K562 (cell line): ENCODE measurements at places on chromosomes 13 and 19.

GRCh38 chr13:58085819-58086218, 454.3 kb downstream of the PCDH17 start:
- no peak for DNase-seq

DNA sequence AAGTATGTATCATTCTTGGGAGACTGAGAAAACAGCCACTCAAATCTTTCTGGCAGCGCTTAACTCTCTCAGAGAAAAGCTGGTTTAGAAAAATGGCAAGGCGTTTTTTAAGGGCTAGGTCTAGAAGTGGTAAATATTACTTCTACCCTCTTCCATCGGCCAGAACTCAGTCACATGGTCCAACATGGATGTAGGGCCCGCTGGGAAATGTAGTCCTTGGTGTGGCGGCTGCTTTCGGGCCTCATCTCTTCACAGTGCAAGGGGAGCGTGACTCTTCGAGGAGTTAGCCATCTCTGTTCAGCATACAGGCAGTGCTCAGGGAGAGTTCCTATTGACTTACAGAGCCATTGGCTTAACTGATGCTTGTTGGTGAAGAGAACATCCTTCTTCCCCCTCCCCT, 6.3 kb downstream of the VSTM2B start:
- no peak for DNase-seq

DNA sequence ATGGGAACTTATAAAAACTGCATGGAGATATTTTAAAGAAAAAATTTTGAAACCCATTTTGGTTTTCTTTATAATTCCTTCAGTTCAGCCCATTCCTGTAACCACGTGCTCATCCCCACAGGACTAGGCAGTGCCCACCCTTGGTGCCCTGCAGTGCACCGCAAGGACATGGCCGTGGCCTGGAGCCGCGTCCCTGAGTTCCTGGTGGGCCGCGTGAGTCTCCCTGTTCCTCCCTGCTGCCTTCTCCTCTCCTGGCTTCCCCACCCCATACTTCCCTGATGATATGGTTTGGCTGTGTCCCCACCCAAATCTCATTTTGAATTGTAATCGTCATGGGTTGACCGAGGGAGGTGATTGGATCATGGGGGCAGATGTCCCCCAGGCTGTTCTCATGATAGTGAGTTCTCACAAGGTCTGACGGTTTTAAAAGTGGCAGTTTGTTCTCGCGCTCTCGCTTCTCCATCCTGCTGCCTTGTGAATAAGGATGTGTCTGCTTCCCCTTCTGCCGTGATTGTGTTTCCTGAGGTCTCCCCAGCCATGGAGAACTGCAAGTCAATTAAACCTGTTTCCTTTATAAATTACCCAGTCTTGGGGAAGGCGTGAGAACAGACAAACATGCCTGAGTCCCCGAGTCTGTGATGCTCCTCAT, 31.6 kb upstream of the TFDP1 start:
- no peak for DNase-seq

GRCh38 chr13:43653395-43653794, 133.4 kb downstream of the ENOX1 start:
- no peak for DNase-seq

DNA sequence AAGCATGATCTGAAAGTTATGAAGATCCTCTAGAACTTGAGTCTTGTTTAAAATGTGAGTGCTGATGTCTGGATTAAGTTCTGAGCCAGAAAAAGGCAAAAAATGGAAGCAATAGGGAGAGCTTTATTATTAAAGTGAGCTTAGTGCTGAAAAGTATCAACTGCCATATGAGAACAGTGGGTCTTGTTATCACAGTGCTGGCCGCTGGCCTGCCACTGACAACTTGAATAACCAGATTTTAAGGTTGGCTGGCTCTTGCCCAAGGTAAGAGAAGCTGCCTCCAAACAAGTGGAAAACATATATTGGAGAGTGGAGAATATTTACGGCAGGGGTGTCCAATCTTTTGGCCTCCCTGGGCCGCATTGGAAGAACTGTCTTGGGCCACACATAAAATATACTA, 33.9 kb downstream of the NUFIP1 start:
- no peak for DNase-seq

- no peak for DNase-seq
Observed at GRCh38 chr19:3007975-3008374, 21.1 kb downstream of the TLE2 start.

- no peak for DNase-seq
Observed at GRCh38 chr19:18541258-18541991, 1.9 kb downstream of the FKBP8 start.

GRCh38 chr19:7916103-7916954, 1.7 kb downstream of the TGFBR3L start:
- no peak for DNase-seq

DNA sequence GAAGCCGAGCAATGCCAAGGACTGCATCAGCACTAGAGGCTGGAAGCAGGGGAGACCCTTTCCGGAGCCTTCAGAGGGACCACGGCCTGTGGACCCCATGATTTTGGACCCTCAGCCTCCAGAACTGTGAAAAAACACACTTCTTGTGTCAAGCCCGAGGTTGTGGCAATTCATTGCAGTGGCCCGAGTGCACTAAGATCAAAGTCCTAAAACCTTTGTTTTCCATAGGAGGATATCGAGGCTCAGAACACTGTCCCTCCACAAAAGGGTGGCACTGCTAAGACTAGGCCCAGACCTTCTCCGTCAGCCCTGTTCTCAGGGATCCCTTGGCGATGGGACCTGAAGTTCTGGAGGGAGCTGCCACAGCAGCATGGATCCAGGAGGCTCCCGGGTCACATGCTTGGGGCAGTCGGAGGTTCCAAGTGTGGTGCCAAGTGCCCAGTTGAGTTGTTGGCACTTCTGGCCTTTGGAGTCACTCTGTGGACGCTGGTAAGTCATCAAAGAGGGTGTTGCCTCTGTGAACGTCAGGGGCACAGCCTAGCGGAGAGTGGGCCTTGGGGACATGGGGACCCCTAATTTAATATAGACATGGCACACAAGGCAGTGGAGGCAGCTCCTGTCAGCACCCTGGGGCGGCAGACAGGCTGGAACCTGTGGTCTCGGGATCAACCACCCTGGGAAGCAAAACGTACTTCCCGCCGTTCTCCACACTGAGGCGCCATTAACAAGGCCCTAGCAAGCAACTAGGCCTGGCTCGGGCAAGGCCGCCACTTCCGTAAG, 199.2 kb downstream of the COL4A1 start:
- DNase-seq, result no peak

- no peak for DNase-seq
Observed at GRCh38 chr19:14530005-14530348, 583 bp downstream of the TECR start.

GRCh38 chr13:50387051-50387581, 371.9 kb downstream of the KCNRG start:
- peak; percentile 65 for DNase-seq

GRCh38 chr19:53102756-53103233, 427 bp downstream of the ZNF160 start:
- peak; percentile 30 for DNase-seq

DNA sequence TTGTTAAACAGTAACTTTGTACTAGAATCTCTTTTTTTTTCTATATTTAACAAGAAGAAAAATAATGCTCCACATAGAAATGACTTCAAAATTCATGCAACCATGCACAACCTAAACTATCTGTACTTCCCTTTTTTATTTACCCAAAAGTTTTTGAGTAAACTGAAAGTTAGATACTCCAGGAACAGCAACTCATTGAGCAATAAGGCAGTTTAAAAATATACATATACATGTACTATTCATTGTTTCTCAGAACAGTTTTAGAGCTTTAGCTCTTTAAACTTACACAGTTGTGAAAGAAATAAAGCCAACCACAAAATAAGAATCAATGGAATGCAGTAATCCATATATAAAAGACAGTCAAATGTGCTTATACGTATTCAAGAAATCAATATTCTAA, 39.2 kb downstream of the MTMR6 start:
- no peak for DNase-seq

- no peak for DNase-seq
Observed at GRCh38 chr13:40207001-40207478, 459.4 kb downstream of the FOXO1 start.

GRCh38 chr13:104823071-104823470, 1712.4 kb downstream of the EFNB2 start:
- DNase-seq, result no peak

GRCh38 chr13:74258961-74259360, 124.8 kb upstream of the KLF12 start:
- DNase-seq, result no peak

DNA sequence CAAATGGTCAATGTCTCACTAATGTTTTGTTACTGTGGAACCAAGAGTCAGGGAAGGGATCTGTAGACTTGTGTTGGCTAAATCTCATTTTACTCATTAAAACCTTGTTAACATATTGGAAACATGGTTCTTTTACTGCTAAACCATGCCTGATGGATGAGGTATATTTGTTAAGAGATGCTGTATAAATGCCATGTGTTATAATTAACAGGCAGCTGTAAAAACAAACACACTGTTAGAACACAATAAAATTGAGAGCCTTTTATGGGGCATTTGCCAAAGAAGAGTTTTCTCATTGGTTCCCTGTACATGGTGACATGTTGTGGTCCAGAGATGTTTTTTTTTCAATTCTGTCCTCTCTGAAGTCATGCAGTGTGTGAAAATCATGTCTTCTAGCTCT, 121.9 kb downstream of the ESD start:
- DNase-seq, result no peak

DNA sequence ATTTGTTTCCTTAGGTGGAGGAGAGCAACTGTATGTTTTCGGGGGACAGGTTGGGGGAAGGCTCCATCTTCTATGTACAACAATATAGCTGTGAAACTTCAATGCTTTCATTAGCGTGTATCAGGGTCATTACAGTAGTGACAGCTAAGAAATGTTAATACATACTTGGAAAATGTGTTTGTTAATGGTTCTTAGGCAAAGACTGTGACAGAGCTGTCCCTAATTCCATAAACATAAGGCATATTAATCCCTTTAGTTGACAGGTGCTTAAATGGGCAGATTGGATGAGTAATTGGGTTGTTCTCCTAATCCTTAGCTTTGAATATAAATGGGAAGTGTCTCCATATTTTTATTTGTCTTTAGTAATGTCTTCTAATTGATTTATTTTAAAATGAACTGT, 313.7 kb downstream of the HS6ST3 start:
- DNase-seq, result no peak

GRCh38 chr19:22427960-22428913, 6.1 kb upstream of the ZNF98 start:
- no peak for DNase-seq

- no peak for DNase-seq
Observed at GRCh38 chr19:43422000-43422688, 7.5 kb downstream of the TEX101 start.

GRCh38 chr19:33620611-33621010, 1.1 kb upstream of the CHST8 start:
- DNase-seq, result no peak

DNA sequence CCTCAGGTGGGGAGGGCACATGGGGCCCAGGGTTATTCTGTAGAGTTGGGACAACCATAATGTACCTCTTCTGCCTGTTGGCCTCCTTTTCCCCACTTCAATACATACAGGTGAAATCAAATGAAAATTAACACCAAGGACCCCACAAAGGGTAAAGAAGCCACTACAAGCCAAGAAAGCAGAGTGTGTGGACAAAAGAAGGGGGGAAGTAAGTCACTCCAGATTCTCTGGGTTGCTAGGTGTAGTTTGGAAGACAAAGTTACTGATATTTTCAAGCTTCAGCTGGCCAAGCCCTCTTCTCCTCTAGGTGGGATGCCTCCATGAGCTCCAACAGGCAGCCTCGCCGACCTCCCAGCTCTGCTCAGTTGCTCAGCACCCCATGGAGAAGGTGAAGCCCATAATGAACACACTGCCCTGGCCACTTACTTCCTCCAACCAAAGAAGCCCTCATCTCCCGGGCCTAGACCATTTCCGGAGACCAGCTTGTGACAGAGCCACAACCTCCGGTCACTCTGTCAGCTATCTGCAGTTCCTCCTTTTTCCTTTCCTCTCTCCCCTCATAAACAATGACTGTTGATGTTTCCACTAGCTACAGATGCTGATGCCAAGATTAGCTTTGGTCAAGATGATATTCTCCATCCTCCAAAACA, 66.8 kb upstream of the MED4 start:
- DNase-seq, result no peak

DNA sequence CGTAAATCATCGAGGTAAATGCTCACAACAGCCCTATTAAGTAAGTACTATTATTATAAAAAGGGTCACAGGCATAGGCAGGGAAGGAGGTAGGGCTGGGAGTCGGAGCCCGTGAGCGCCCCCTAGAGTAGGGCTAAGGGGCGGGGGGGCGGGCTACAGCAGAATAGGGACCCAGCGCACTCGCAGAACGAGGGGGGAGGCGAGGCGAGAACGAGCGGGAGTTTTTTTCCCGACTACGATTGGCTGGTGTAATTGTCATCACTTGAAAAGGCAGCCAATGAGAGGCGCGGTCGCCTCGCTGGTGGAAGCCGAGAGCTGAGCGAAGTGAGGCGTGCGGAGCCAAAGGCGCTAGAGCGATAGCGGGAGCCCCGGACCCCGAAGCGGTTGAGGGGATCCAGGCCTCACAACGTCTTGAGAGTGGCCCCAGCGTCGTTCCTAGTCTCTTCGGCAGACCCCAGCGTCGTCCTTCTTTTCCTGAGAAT, 24.2 kb downstream of the KEAP1 start:
- peak; percentile 93 for DNase-seq

DNA sequence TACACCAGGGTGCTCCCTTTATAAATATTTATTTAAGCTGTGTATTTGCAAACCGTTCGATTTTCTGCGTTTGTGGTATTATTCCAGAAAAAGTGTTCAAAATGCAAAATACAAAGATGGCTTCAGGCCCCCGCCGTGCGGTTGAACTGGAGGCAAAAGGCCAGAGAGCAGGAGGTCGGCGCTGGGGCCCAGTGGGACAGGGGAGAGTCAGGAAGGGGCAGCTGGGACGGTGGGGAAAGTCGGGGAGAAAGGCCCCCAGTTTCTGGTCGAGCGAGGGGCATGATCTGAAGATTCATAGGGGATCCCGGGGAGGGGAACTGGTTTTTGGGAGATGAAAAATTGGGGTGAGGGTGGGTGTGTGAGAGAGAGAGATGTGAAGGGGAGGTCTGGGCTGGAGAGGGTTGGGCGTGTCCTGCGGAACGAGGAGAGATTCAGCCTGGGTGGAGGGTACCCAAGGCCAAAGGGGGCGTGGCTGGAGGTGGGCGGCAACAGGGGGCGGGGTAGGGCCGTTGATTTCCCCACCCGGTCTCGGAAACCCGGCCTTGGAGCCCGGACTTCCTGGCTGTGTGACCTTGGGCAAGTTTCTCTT, 678 bp downstream of the ISOC2 start:
- peak; percentile 88 for DNase-seq

DNA sequence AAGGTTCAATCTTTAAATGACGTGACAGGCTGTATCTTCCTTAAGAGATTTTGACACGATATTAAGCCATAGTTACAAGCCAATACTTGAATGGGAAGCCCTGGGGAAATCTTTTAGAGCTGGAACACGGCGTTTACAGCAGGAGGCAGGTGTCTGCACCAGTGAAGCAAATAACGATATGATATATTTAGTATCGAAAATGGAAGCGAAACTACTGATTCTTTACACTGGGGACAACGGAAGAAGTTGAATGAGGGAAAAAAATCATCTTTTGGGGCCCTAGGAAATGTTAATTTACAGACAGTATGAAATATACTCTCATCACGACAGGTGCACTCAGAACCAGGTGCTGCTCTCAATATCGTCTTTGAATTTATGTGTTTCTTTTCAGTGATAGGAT, 793.9 kb upstream of the PCDH20 start:
- no peak for DNase-seq

- DNase-seq, result no peak
Observed at GRCh38 chr19:1171755-1172352, 2.2 kb downstream of the SBNO2 start.
